ENCODE measurements at places on chromosomes 5 and 9.

- no peak for DNase-seq
Observed at GRCh38 chr9:98521141-98521540, 187.6 kb downstream of the GABBR2 start.

DNA sequence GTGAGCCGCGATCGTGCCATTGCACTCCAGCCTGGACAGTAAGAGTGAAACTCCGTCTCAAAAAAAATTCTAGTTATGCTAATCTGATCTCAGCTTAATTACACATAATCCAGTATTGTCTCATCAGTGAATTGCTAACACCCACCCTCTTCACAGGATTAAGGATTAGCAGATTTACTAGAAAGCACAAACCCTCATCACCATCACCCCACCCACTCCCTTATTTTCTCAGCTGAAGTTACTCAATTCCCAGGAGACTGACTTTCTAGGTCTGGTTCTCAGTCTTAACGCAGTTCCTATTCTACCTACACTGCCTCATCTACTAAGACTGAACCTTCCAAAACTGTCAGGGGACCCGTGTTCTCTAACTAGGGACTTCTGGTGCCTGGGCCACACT is 9.0 kb downstream of the TOR1B start:
- DNase-seq: no peak

GRCh38 chr5:107594253-107595045 is 76.3 kb downstream of the EFNA5 start:
- no peak for DNase-seq

DNA sequence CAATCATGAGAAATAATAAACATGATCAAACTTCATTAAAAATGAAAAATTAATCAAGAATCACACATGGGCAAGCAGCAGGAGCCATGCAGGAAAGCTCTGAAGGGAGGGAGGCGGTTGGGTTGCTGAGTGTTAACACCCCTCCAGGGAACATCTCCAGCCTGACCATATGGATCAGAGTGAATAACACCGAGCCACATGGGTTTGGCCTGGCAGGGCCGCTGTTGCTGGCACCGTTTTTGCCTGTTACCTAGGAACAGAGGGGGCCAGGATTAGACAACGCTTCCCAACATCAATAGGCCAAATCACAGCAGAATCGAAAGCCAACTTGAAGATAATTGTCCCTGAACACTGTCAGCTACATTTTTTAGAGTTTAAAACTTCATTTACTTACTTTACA is 160.2 kb downstream of the DENND1A start:
- DNase-seq: no peak

DNA sequence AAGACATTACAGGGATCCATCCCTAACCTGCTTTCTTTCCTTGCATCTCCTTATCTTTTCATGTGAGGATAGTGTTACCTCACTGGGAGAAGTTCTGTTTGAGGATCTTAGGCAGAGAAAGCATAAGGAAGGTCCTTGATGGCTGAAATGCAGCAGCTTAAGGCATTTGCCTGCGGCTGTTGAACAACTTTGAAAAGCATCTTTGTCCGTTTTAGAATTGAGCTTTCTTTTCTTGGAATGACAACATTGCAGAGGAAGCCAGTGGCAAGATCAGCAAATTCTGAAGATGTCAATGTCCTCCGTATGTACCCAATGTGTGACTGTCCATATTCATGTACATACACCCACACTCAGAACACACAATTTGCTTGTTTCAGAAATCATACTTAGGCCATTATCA is 436.2 kb downstream of the GABRG2 start:
- no peak for DNase-seq
